Left cardiac atrium (tissue), 4 donors: ENCODE measurements at places on chromosomes 3 and 15.

- DNase-seq, result no peak
These were observed 428.5 kb upstream of the PROK2 start for GRCh38 chr3:72213296-72214065.

- no peak for DNase-seq
These were observed 53.4 kb upstream of the NEO1 start for GRCh38 chr15:72998681-72999466.

GRCh38 chr3:111904376-111905241 lies 45.5 kb downstream of the PHLDB2 start:
- no peak for DNase-seq

GRCh38 chr3:51934991-51935885 lies 6.5 kb downstream of the RRP9 start:
- DNase-seq, result no peak

- no peak for DNase-seq
These were observed 91.1 kb downstream of the MSL2 start for GRCh38 chr3:136105044-136105443.

DNA sequence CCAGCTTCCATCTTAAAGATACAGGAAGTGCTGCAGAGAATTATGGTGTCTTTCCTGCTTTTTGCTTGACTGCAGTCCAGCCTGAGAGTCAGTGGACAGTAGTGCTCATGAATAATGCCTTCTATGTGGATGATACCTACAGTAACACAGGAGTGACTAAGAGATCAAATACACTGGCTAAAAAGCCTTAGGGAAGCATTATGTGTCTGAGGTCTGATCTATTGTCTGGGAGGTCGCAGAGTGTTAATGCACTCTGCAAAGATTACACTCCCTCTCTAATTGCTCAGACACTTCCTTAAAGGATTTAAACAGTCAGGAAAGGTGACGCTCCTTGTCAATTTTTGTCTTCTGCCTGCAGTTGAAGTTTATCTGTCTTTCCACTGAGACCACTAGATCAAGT lies 183.6 kb downstream of the MCTP2 start:
- DNase-seq, result no peak

- DNase-seq, result no peak
These were observed 7.2 kb downstream of the RNF13 start for GRCh38 chr3:149820183-149820582.

DNA sequence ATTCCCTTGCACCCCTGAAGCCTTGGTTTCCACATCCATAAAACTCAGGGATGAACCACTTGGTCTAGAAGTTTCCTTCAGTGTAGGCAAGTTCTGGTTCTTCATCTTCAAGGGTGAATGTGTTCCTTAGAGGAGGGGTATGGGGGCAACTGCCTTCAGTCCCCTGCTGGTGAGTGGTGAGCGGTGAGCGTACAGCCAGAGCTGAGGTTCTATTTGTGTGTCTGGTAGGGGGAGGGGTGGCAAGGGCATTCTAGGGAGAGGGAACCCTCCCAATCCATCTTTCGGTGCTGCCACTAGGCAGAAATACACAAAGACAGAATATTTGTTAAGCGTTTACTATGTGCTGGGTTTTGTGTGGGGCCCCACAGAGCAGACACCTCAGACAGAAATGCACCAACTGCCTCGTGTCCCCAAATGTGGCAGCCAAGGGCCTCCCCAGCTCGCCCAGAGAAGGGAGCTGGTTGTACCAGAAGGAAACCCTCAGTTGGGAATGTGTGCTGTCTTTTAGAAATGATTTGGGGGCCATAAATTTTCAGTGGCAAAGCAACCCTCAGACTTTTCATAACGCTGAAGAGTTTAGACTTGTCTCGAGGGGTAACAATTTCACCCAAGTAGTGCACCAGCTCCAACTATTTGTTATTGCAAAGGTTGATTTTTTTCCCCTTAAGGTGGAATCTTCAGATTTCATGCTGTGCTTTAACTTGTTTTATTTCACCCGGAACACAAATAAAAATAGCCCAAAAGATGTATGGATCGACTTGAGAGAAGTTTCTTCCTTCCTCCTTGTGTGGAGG lies 137.6 kb downstream of the FBLN2 start:
- no peak for DNase-seq

GRCh38 chr3:140509534-140509933 lies 168.3 kb upstream of the TRIM42 start:
- DNase-seq, result no peak

DNA sequence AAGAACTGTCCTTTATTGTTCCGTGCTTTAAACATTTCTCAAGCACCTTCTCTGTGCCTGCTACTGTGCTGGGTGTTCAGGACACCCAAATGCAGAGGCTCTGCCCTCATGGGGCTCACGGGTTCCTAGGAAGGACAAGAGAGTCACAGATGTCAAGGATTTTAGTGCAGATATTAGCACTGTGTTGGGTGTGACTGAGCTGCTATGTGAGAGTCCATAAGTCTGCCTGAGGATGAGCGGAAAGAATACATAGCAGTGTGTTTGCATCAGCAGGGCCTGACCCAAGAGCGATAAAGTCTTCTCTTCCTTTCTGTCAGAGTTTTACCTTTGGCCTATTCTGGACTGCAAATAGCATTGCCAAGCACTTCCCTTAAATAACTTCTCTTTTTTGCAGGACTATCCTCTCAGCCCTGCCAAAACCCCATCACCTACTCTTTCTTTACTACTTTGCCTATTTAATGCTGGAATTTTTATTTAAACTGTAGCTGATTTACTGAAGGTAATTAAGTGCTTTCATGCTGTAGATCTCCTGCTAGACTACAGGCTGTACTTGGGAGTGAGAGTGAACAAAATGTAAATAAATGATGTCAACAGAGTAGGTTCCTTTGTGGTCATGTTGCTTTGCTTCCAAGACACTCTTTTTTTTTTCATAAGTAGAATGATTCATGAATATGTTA lies 459.4 kb upstream of the TPRG1 start:
- no peak for DNase-seq

- DNase-seq, result no peak
These were observed 85.9 kb upstream of the ABHD2 start for GRCh38 chr15:89002281-89002761.

DNA sequence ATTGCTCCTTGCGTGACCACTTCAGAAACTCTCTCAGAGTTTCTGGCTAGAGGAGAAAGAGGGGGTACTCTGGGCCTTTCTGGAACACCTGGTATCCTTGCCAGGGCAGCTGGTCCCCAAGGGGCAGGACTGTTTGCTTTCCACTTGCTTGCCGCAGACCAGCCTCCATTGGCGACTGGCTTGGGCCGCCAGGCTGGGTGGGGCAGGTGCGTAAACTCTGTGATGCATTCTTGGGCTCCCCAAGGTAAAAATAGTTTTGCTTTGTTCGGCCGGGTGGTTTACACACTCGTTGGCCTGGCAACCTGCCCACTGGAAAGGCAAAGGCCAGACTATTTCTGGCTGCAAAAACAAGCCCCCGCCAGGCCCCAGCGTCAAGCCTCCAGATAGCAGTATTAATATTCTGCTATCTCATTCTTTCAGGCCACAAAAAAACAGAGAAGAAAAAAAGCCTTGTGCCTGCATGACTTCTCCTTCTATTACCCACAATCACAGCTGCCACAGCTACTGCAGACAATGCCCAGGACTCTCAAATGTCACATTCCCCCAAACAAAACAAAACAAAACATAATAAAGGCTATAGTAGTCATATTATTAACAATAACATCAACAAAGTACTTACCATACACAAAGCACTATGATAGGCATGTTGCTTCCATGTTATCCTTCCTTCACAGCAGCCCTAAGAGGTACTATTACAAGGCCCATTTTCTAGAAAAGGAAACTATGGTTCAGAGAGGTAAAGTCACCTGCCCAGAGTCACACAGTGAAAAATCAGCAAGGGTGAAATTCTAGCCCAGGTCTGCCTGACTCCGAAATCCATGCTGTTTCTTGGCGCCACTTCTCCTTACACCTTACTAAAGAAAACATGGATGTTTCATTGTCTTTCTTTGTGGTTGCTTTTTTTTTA lies 14.0 kb upstream of the SSUH2 start:
- peak; percentile 89 for DNase-seq

DNA sequence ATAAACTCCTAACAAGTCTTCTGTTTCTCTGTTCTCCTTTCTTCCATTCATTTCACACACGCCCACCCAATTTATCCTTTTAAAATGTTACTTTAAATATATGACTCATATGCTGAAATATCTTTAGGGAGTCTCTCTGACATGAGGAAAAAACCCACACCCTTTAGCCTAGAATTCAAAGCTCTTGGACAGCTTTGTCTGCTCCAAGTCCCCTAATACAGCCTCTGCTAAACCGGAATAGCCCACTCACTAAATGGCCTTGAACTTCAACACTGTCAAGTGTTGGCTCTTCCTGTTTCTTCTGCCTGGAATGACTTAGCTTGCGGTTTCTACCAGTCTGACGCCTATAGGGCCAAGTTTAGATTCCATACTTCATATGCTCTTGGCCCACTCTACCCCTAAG lies 3.3 kb upstream of the CD96 start:
- no peak for DNase-seq

- DNase-seq, result no peak
These were observed 219.8 kb upstream of the THRB start for GRCh38 chr3:24714436-24714835.

GRCh38 chr3:159301961-159302360 lies 500.1 kb downstream of the MFSD1 start:
- no peak for DNase-seq

DNA sequence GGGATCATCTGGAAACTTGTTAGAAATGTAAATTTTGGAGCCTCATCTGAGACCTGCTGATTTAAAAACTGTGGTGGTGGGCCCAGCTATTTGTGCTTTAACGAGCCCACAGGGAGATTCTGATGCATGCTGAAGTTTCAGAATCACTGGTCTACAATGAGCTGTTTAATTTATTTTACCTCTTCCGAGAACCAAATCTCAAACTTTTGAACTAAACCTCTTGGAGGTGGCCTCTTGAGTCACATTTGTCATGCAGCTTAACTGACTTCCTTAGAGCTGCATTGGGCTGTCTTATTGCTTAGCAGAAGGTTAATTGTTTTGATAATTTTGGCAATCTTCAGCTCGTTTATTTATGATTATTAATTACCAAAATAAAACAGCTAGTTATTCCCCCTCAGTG lies 112.1 kb upstream of the NPHP3 start:
- no peak for DNase-seq

DNA sequence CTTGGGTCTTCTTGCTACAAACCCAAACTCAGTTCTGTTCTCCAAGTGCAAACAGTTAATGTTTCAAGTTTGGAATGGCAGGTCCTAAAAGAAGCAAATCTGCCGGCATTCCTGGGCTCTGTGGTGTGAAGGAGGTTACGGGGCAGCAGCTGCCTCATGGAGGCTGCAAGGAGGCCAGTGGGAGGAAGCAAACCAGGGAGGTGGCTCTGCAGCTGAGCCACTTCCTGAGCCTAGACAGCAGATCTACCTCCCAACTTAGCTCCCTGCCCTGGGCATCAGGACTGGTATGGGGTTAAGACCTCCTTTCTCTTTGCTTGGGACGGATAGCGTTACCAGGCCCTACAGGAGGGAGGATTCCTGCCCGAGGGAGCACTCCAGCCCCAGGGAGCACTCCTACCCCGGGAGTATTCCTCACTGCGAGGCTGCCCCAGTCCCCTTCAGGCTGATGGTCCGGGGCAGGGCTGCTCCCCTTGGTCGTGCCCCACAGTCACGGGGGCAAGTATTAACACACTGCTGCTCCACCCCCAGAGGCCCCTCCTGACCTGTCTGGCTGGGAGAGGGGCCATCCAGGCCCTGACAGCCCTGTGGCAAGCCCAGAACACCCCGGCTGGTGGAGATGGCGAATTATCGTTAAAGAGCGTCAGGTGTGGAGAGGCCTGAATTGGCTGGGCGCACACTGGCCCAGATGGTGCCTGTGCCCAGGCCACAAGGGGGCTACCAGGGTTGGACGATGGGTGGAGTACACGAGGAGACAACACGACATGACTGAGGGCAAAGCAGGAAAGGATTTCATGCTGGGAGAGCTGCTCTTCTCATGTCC lies 129.9 kb downstream of the ATP10A start:
- DNase-seq, result no peak

GRCh38 chr15:73150831-73151230 lies 98.6 kb downstream of the NEO1 start:
- no peak for DNase-seq

- no peak for DNase-seq
These were observed 911 bp upstream of the AZI2 start for GRCh38 chr3:28349469-28350000.

DNA sequence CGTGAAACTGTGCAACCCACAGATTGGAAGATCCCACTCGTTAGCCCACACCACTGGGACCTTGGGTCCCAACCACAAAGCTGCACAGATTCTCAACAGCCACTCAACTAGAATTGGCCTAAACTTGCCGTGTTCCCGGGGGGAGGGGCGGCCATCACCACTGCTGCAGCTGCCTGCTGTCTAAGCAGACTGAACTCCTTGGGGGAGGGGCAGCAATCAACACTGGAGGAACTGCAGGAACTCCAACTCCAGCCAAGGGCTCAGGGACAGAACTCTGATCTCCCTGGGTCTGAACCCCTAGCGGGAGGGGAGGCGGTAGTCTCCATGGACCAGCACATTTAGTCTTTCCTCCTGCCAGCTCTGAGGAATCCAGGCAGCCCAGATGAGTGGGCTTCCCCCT lies 205.9 kb downstream of the RSL24D1 start:
- DNase-seq, result no peak

GRCh38 chr3:169493521-169494141 lies 169.9 kb downstream of the MECOM start:
- DNase-seq, result no peak

- no peak for DNase-seq
These were observed 1.3 kb upstream of the IL12A start for GRCh38 chr3:159987291-159987711.

DNA sequence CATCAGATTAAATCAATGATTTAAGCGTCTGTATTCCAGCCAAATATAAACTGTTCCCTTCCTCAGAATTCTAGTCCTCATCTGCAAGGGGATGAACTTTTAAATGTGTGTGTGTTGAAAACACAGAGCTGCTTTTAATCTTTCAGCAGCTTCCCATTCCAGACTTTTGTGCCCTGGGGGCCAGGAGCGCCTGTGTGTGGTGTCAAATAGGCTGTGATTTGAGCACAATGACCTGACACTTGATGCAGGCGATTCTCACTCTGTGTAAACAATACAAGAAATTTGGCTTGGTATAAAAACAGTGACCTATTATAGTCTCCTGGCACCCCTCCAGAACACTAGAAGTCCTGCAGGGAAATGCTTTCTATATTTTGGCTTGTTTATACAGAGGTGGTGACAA lies 274.6 kb upstream of the ROPN1 start:
- DNase-seq, result no peak

DNA sequence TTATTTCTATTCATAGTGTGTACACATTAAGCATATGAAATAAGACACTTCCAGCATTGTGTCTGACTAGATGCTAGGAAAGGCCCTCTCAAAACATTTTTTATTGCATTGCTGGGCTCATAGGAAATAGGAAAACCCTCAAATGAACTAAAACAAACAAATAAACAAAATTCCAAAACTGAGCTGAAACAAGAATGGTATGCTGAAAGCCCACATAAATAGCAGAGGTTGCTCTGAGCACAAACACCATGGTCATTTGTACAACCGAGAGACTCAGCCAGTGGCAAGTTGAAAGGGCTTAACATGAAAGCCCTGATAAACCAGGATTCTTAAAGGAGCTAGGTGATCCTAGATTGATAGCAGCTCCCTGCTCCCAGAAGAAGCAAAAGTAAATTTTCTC lies 310.0 kb upstream of the WNT5A start:
- no peak for DNase-seq
